Cerebellum (tissue), 4 donors: ENCODE measurements at places on chromosomes 4 and X. TPM values are rescaled to one million over a fixed set of nuclear protein-coding genes. Genes with fewer than 3 reads are reported as not detected.

DNA sequence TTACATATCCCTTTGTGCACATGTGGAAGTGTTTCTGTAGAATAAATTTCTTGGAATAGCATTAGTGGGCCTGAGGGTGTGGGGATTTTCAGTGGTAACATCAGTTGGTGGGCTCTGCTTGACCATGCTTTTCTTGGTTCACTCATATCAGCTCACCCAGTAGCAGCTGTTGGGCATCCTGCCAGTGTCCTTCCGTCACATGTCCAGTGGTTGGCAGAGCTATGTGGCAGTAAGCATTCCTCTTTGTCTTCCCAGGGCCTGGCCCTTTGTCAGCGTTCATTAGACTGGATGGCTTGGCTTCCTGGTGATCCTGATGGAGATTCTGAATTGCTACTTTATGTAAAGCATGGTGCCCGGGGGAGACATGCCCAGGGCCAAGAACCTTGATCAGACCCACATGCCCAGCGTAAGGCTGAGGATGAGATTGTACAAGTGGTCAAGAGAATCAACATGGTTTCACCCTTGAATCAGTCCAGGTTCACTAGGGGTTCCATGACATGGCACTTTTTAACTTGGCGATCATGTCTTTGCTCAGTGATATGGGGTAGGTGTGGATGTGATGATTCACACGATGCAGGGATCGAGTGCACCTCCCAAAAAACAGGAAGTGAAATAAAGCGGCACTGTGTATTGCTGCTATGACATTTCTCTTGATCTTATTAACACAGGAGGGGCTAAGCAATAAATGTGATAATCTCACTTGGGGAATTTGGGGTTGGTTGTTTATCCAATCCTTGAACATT lies 72.1 kb upstream of the IGFBP7 start:
- no peak for DNase-seq

GRCh38 chrX:14267216-14267615 lies 237.5 kb upstream of the GEMIN8 start:
- DNase-seq = no peak

Gene HSD17B13
- 0.36 TPM for total RNA-seq

Gene PDHA1
- total RNA-seq = 68.6 TPM
